ENCODE measurements at places on chromosomes 1 and 21.
A peak's percentile ranks its signal among the peaks of the same experiment; 100 is the strongest.

GRCh38 chr1:5628416-5628815 lies 363.8 kb downstream of the NPHP4 start:
- DNase-seq = no peak

DNA sequence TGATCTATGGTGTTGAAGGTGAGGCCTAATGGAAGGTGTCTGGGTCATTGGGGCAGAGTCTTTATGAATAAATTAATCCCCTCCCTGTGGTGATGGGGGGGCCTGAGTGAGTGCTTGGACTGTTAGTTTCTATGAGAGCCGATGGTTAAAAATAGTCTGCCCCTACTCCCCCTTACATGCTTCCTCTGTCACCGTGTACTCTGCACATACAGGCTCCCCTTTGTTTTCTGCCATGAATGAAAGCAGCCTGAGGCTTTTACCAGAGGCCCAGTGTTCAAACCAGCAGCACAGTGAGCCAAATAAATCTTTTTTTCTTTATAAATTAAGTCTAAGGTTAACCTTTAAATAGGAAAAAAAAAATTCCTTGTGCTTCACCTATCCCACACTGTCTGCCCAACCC lies 657.0 kb downstream of the AMY1C start:
- no peak for DNase-seq

- peak; percentile 67 for DNase-seq
Observed at GRCh38 chr1:203649999-203650836, 23.6 kb downstream of the ATP2B4 start.

- no peak for DNase-seq
Observed at GRCh38 chr1:94383966-94384408, 34.2 kb upstream of the ABCD3 start.
